Activated T-helper 17 cell treated with anti-CD3 and anti-CD28 coated beads, Interleukin-2, amount 50 U/mL, for 72 hours (primary cell): ENCODE measurements at places on chromosomes 4 and X.

DNA sequence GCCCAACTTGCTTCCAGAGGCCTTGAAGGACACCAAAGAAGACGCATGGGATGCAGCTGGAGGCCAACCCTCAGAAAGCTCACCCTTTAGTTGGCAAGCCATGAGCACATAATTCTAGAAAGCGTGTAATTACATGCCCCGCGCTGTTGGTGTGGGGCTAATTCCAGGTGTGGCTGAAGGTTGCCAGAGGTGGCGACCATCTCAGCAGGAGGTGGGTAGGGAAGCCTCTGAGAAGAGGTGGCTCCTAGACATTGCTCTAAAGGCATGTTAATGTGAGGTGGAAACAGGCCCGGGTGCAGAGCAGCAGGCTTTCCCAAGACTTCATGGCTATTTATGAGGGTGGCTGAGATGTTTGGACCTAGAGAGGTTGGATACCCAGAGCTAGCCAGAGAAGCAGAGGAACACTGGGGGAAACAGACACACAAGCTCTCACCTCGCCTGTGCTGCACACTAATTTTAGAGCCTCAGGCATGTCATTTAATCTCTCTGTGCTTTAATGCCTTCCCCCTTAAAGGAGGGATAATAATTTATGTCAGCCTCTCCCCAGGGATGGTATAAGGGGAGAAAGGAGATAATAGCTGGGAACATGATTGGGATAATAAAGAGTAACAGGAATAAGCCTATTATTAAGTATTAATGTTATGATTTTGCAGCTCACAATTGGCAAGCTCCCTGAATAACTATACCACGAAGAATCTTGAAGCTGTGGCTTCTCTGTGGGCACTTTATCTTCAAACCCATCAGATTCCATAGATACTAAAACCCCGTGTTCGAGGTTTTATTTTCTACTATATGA is 60.0 kb upstream of the HELT start:
- ATAC-seq = no peak

GRCh38 chr4:23706972-23707651 is 182.7 kb downstream of the PPARGC1A start:
- no peak for ATAC-seq

DNA sequence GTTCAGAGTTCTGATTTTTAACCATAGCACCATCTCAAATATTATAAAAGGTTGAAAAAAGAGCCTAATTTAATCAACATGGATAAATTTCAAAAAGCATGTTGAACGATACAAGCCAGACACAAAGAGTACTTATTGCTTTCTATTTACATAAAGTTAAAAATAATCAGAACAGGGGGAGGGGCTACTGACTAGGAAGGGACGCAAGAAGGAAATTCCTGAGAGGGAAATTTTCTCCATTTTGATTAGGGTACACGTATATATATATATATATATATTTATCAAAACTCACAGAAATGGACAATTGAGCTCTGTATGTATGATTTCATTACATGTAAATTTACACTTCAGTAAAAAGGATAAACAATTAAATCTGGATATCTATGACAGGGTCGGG is 482 bp upstream of the MBTPS2 start:
- no peak for ATAC-seq

- ATAC-seq = no peak
These were observed 3.1 kb downstream of the IDUA start for GRCh38 chr4:989722-990471.

DNA sequence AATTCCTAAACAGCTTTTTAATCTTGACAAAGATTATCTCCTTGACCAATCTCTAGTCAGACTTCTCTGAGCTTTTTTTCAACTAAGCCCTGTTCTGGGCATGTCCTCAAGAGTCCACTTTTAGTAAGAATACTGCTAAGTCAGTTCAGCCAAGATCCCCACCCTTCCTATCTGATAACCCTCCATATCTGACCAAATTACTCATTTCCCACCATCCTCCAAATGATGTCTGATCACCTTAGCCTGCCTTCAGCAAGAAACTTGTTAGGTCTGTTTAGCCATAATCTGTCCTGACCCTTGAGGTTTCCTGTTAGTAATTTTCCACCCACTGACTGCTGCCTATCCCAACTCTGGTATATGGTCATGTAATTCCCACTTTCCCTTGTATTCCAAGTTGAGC is 65.2 kb downstream of the FAM13A start:
- no peak for ATAC-seq

- no peak for ATAC-seq
These were observed 128.5 kb downstream of the MAML3 start for GRCh38 chr4:140025470-140025869.

DNA sequence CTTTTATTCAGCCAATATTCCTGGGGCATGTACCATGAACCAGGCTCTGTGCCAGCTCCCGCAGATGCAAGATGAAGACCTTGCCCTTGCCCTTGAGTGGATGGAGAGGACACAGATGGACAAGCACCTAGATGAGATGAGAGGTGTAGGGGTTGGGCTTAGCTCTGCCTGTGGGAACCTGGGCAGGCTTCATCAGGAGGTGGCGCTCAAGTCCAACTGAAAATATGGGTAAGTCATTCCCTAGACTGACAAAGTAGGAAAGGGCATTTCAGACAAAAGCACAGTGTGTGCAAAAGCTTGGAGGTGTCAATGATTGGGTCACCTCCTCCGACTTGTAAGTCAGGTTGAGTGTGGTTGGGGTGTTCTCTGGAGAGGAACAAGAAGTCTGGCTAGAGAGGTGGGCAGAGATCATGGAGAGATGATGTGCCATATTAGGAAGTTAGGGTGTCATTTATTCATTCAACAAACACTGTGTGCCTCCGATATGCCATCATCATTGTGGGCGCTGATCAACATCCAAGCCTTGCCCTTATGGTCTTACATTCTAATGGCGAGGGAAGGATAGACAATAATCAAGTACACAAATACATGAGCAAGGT is 64.6 kb downstream of the ANAPC4 start:
- peak; percentile 52 for ATAC-seq

GRCh38 chr4:125314676-125315575 is at the start of gene FAT4:
Gene FAT4, plus strand, starts transcription at chr4:125314955. Its CDS starts 1,457 bp downstream, at chr4:125316412.
- ATAC-seq = peak; percentile 50

DNA sequence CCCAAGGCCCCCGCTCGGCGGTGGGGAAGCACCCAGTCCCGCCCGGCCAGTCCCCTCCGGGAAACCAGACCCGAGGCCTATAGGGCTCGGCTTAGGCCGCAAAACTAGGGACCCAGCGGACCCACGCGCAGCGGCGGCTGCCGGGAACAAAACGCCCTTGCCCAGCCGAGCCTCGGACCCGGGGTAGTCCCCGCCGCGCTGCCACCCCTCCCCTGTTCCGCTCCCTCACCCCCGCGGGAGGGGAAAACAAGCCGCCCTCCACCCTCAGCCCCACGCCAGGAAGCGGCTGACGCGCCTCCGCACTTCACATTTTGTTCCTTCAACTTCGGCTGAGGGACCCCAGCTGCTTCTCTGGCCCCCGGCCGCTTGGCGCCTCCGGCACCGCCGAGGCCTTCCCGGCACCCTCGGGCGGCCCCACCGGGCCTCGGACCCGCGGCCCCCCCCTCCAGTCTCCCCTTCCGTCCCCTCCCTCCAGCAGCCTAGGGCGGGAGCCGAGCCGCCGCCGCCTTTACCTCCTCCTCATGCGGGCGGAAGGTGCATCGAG is 694 bp downstream of the PDS5A start:
- ATAC-seq = peak; percentile 19

DNA sequence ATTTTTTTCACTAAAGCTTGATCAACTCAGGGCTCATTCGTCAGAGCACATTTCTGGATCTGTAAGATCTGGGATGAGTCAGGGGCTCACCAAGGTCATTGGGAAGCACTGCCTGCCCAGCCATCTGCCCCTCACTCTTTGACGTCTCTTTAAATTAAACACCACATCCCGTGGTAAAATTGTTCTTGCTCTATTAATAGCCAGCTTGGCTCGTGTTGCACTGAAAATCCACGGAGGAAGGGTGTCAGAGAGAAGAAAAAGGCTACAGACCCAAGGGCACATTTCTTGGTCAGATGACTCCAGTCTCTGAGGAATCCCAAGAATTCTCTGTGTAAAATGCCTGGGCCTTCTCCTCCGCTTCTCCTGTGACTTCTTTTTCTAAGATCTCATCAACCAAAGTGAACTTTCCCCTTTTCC is 45.7 kb upstream of the GATB start:
- ATAC-seq = no peak

DNA sequence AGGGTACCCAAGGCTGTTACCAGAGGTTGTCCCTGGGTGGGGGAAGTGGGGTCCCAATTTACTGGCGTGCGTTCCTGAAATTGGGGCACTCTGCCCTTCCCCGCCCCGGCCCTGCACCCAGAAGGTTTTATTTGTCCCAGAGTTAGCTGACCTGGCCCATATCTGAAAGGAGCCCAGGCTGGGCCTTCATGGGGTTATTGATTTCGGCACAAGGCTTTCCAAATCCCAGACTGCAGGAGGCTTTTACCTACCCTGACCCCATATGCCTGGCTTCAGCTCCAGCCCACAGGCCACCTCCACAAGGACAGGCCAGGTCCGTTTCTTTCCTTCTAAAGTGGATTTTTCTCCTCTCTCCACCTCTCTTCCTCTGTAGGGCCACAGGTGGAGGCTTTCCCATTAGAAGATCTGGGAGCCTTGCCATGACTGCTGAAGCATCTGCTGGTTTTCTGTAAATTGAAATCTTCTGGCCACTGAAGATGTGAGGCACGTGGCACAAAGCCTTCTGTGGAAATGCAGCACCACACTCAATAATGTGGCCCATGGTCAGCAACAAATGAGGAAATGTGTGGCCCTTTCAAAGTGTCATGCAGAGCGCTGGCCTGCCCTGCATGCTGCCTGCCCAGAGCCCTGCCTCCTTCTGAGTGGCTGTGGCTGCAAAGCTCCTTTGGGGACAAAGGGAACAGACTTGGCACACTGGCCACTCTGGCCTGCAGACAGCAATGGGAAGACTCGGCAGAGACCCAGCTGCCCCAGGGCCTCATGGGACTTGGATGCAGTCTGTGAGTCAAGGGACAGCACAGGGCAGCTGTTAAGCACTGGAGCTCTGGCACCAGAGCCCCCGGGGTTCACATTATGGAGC is 43.1 kb upstream of the MTM1 start:
- ATAC-seq = no peak

- peak; percentile 74 for ATAC-seq
These were observed 92.0 kb downstream of the IRF2 start for GRCh38 chr4:184382189-184382846.

DNA sequence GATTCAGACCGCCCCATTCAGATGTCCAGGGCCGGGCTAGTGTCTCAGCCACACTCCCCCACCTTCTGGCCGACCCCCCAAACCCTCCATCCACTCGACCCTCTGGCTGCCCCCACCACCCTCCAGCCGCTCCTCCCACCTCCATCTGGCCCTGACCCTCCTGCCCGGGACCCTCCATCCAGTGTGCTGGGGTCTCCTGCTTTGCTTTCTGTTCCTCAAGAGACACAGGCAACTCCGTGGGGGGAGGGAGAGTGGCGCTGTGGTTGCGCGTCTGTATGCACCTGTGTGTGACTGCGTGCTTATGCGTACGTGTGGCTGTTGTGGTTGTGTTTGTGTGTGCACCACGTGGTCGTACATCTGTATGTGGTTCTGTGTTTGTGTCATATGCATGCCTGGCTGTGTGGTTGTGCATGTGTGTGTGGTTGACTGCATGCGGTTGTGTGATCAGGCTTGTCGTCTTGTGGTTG is 33.3 kb downstream of the CPLX1 start:
- ATAC-seq = peak; percentile 73

- ATAC-seq = peak; percentile 44
These were observed 1.4 kb downstream of the PDZD4 start for GRCh38 chrX:153828723-153829548.

DNA sequence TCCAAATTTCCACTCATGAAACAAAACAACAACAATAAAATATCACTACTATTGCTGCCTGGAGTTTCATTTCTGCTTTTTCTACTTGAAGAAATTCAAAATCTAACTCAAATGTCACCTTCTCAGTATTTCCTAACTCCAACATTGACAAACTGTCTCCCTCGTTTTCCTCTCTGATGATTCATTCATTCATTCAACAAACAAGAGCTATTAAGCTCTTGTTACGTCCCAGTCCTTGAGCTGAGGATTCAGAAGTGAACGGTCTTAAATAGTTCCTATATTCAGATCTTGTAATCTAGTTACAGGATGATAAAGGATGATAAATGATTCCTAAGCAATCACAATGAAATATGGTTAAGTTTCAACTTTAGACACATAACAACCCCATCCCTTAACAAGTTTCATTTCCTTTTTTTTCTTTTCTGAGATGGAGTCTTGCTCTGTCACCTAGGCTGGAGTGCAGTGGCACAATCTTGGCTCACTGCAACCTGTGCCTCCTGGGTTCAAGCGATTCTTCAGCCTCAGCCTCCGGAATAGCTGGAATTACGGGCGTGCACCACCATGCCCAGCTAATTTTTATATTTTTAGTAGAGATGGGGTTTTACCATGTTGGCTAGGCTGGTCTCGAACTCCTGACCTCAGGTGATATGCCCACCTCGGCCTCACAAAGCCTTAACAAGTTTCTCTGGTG is 1.7 kb downstream of the SLC9B2 start:
- ATAC-seq = no peak
